ENCODE measurements at places on chromosomes 6 and 20.

GRCh38 chr6:63795006-63795405 lies 159.4 kb downstream of the PHF3 start:
- DNase-seq = no peak

DNA sequence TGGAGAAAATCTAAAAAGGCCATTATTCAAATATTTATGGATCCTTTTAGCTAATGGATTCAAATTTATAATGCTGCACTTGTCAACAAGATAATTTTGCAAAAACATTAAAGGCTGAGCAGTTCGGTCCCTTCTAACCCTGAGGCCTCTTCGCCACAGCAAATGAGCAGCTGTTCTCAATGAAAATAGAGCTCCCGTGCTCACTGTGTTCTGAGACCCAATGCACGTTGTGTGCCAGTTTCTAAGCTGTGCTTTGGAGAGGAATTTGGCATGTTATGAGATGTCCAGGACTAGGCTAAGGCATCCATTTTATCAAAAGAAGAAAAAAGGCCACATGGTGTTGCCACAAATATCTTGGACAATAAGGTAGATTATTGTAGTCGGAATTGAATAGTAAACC lies 220.1 kb upstream of the TSHZ2 start:
- no peak for DNase-seq

DNA sequence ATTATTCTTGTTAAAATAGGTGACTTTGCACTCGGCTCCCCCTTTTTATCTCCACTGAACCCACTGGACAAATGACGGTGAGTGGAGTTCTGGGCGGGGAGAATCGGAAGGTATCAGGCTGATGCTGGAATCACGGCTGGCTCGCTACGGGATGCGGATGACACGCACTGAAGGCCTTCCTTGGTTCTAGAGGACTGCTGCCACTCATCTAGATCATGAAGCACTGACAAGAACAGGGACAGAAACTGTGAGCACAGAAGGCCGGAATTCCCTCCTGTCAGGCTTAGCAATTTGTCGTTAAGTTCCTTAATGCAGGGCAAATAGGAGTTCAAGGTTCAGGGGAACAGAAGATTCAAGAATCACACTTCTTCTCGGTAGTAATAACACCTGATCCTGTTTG lies 89.9 kb upstream of the MPC1 start:
- DNase-seq = no peak

DNA sequence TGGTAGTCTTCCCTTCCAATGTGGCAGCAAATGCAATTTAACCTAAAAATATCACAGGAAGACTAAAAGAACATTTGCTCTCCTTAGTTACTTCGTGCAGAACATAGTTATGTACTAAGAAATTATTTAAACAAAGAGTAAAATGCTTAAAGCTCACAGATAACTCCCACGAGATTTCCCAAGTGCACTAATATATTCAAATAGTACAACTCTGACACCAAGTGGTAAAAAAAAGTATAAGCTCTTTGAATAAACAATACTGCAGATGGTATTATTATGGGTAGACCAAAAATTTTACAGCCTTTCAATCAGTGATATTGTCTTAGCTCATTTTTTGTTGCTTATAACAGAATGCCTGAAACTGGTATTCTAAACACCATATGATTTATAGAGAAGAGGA lies 52.8 kb upstream of the FILIP1 start:
- DNase-seq = no peak

GRCh38 chr6:87378947-87379346 lies 28.8 kb upstream of the CFAP206 start:
- DNase-seq = no peak

GRCh38 chr20:43770342-43770741 lies 43.5 kb upstream of the GTSF1L start:
- no peak for DNase-seq

- no peak for DNase-seq
Measured at GRCh38 chr6:41430875-41431274, 95.5 kb downstream of the NCR2 start.

DNA sequence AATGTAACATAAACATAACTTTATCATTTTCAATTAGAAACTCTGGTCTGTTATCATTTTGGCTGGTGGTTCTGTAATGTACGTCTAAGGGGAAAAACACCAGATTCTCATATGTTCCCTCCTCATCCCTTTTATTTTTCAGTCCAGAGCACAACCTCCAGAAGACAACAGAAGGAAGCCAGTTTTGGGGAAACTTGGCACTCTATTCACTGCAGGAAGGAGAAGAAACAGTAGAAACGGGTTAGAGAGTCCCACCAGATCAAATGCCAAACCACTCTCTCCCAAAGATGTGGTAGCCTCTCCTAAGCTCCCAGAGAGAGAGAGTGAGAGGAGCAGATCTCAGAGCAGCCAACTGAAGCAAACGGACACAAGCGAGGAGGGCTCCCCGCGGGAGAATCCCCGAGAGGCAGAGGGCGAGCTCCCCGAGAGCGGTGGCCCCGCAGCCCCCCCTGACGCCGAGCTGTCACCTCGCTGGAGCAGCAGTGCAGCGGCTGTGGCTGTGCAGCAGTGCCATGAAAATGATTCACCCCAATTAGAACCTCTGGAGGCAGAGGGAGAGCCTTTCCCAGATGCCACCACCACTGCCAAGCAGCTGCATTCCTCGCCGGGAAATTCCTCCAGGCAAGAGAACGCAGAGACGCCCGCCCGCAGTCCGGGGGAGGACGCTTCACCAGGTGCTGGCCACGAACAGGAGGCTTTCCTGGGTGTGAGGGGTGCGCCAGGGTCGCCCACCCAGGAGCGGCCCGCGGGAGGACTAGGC lies 117.8 kb downstream of the RTN4IP1 start:
- no peak for DNase-seq

GRCh38 chr6:162845972-162846371 lies 118.2 kb downstream of the PACRG start:
- no peak for DNase-seq

- no peak for DNase-seq
Measured at GRCh38 chr6:4773181-4773580, 3.0 kb upstream of the CDYL start.

GRCh38 chr20:33883164-33883563 lies 72.0 kb downstream of the CHMP4B start:
- no peak for DNase-seq

GRCh38 chr20:14879839-14880238 lies 542.4 kb upstream of the FLRT3 start:
- no peak for DNase-seq

- no peak for DNase-seq
Measured at GRCh38 chr6:125431971-125432370, 130.2 kb upstream of the HDDC2 start.

- no peak for DNase-seq
Measured at GRCh38 chr6:142796571-142796970, 148.4 kb downstream of the HIVEP2 start.

DNA sequence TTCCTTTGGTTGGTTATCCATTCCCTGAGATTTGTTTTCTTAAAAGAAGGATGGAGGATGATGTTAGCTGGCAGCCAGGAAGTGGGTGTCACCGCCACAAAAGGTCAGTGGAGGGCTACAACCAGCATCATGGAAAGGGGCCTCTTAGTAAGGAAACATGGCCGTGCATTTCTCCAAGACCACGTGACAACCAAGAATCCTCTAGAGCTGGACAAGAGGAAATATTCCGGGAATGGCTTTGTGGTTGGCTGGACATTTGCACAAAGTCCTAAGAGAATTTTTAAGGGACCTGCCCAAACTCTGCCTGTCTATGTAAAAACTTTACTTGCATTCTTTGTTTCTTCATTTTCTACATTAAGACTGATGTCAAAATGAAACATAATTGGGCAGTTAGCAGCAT lies 399.9 kb upstream of the MARCKS start:
- no peak for DNase-seq

GRCh38 chr20:32071395-32072167 lies 19.5 kb downstream of the HCK start:
- DNase-seq = no peak

- no peak for DNase-seq
Measured at GRCh38 chr6:47967843-47968242, 143.2 kb downstream of the PTCHD4 start.

GRCh38 chr20:53298260-53298659 lies 295.4 kb downstream of the ZNF217 start:
- DNase-seq = no peak

DNA sequence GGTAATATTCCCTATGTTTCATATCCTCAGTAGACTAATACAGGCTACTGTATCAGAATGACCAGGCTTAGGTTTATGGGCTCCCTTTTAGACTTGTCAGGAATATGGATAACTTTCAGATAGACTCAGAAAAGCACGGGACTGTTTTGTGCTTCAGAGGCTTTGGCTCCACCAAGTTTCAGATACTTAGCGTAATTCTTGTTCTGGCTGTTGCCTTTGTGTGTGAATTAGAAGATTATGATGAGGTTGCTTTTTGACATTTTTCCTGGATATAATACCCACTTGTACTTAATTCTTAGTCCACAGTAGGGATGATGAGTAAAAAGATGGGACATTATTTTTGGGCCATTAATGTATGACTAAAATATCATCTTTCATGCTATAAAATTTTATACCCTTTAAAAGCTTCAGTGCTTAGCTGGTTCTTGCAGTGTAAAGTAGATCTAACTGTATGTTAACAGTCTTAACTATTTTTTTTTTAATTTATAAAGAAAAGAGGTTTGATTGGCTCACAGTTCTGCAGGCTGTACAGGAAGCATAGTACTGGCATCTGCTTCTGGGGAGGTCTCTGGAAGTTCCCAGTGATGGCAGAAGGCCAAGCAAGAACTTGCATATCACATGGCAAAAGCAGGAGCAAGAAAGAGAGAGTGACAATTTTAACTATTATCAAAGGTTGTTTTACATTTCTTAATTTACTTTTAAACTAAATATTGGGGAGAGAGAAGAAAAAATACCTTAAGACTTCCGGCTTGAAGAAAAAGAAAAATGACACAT lies 120.7 kb downstream of the ZFAND3 start:
- no peak for DNase-seq

- no peak for DNase-seq
Measured at GRCh38 chr20:50569864-50570836, 60.0 kb downstream of the PTPN1 start.

GRCh38 chr6:122297010-122297409 lies 102.4 kb upstream of the HSF2 start:
- DNase-seq = no peak

DNA sequence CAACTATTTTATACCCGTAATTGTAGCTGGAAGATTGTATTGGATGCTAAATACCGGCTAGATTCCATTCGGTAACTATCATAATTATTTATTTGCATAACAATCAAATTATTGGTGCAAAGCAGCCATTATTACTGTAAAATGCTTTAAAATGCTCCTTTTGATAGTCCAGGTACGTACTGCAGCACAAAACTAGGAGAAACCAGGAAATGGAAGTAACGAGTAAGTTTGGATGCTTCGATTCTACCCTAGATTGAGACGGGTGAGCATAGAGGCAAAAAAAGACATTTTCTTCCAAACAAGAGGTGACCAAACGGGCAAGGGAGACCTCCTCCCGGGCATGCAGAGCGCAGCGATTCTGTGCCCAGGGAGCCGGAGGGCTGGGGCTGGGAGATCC lies 469 bp upstream of the XRN2 start:
- DNase-seq = no peak

DNA sequence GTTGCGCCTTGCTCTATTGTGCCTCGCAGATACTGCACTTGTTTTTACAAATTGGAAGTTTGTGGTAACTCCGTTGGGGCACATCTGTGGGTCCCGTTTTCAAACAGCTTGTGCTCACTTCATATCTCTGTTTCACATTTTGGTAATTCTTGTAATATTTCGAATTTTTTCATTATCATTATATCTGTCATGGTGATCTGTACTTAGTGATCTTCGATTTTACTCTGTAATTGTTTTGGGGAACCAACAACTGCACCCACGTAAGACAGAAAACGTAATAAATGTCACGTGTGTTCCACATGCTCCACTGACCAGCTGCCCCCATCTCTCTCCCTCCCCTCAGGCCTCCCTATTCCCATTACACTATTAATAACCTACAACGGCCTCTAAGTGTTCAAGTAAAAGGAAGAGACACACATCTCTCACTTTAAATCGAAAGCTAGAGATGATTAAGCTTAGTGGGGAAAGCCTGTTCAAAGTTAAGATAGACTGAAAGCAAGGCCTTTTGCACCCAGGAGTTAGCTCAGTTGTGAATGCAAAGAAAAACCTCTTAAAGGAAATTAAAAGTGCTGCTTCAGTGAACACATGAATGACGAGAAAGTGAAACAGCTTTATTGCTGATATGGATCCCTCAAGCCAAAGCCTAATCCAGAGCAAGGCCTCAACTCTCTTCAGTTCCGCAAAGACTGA lies 26.9 kb downstream of the TTLL2 start:
- no peak for DNase-seq

GRCh38 chr6:157688960-157689599 lies 134.0 kb upstream of the SNX9 start:
- DNase-seq = no peak

- DNase-seq = no peak
Measured at GRCh38 chr6:127124172-127124571, 5.7 kb downstream of the RSPO3 start.

- DNase-seq = no peak
Measured at GRCh38 chr6:149176971-149177667, 140.4 kb upstream of the TAB2 start.

DNA sequence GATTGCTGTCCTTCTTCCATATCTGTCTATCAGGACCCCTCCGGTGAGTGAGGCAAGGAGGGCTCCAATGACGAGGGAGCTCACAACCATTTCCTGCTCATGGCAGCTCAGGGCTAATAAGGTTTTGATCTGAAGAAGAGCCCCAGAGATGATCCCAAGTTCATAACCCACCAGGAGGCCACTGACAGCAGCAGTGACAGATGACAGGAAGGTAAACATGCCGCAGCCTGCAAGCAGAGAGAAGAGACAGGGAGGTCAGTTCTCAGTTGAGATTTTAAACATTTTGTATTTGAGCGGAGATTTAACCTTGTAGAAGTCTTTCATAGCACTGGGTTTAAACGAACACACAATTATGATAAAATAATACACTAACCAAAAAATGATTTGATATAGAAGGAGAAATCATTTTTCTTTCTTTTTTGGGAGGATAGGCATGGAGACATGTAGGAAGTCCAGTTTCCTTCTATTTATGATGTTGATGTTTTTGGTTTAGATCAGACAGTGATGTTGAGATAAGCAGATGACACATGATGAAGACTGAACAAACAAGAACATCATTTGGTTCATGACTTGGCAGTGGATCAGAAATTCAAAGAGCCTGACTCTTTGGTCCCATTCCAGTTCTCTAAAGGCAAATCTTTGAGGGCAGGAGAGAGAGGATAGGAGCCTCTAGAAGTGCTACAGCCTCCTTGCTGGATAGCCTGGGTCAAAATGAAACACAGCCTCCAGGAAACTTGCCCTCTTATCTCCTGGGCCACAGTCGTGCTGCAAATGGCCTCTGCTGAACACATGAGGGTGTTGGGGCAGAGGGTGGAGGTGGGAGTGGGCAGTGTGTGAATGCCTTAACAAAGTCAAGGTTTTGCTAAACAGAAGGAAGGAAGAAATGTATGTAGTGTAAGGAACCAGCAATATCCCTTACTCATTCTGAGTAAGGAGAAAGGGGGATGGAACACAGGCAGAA lies 22.6 kb downstream of the SLC2A12 start:
- DNase-seq = no peak

- DNase-seq = no peak
Measured at GRCh38 chr20:8121666-8122065, 10.4 kb upstream of the PLCB1 start.

- DNase-seq = no peak
Measured at GRCh38 chr6:33728438-33728837, 16.9 kb upstream of the UQCC2 start.

Data from stimulated activated CD4-positive, alpha-beta T cell treated with anti-CD3 and anti-CD28 coated beads, Interleukin-12 subunit alpha, Interleukin-12 subunit beta, amount 100 ng/mL, for 48 hours (primary cell).